ENCODE measurements at places on chromosomes 3 and 15. TPM values are rescaled to one million over a fixed set of nuclear protein-coding genes. Genes with fewer than 3 reads are reported as not detected.

CACNA2D3 gene
- not detected for total RNA-seq

C3orf85 gene
- total RNA-seq = not detected

IL5RA gene
- total RNA-seq = not detected

COL6A5 gene
- not detected for total RNA-seq

C3orf33 gene
- total RNA-seq = 7.2 TPM

CACNA2D2 gene
- 0.28 TPM for total RNA-seq

NAA50 gene
- 186 TPM for total RNA-seq

CELSR3 gene
- 5.4 TPM for total RNA-seq

CCR4 gene
- total RNA-seq = not detected

ITGA11 gene
- total RNA-seq = 5.3 TPM

C15orf39 gene
- 25.0 TPM for total RNA-seq

PGBD4 gene
- total RNA-seq = 1.1 TPM

CCR2 gene
- total RNA-seq = not detected

FANCD2OS gene
- total RNA-seq = not detected

CCR9 gene
- total RNA-seq = not detected

MYO5C gene
- total RNA-seq = 5.2 TPM

DET1 gene
- 5.8 TPM for total RNA-seq

KBTBD13 gene
- not detected for total RNA-seq

MASP1 gene
- total RNA-seq = not detected

PARP15 gene
- not detected for total RNA-seq

PLA2G4F gene
- not detected for total RNA-seq

SLCO3A1 gene
- total RNA-seq = 24.7 TPM

THRB gene
- total RNA-seq = 0.99 TPM

SYNM gene
- 41.0 TPM for total RNA-seq

DAZL gene
- not detected for total RNA-seq

ROBO1 gene
- total RNA-seq = 13.2 TPM

DNAJC19 gene
- 23.0 TPM for total RNA-seq

LINGO1 gene
- 12.4 TPM for total RNA-seq

ASB14 gene
- total RNA-seq = not detected

PLS1 gene
- total RNA-seq = 13.6 TPM

PLCB2 gene
- 1.3 TPM for total RNA-seq

Measured in A549 treated with CpdA at 1 μM for 4 hours (cell line).